ENCODE measurements at places on chromosomes 2 and 18.
A peak's percentile ranks its signal among the peaks of the same experiment; 100 is the strongest.

GRCh38 chr2:102253753-102254150, 57.6 kb upstream of the IL1RL1 start:
- H3K27me3 ChIP-seq: peaks cover 11% of the 10 kb centered on the region
- peaks cover 70% of the 10 kb centered on the region for H3K4me1 ChIP-seq
- DNase-seq: no peak
- no peak overlapping the region for H3K4me3 ChIP-seq
- H3K27ac ChIP-seq: peak overlapping the region; percentile 0

- DNase-seq: no peak
These were observed 243.1 kb downstream of the ADCYAP1 start for GRCh38 chr18:1147730-1148129.

GRCh38 chr2:123144082-123144481, 881.0 kb upstream of the CNTNAP5 start:
- H3K27me3 ChIP-seq: no peaks in the 10 kb centered on the region

GRCh38 chr18:65608471-65608870, 142.3 kb upstream of the CDH7 start:
- no peak overlapping the region for H3K4me3 ChIP-seq
- no peaks in the 10 kb centered on the region for H3K36me3 ChIP-seq
- H3K4me1 ChIP-seq: no peaks in the 10 kb centered on the region
- H3K27me3 ChIP-seq: no peaks in the 10 kb centered on the region

- no peak overlapping the region for H3K4me3 ChIP-seq
- no peaks in the 10 kb centered on the region for H3K36me3 ChIP-seq
- H3K27ac ChIP-seq: no peak overlapping the region
- H3K27me3 ChIP-seq: no peaks in the 10 kb centered on the region
- no peaks in the 10 kb centered on the region for H3K4me1 ChIP-seq
These were observed 115.6 kb downstream of the SCN3A start for GRCh38 chr2:165087933-165088901.

GRCh38 chr2:114812261-114812660, 369.8 kb downstream of the DPP10 start:
- H3K27me3 ChIP-seq: no peaks in the 10 kb centered on the region
- no peak overlapping the region for H3K4me3 ChIP-seq
- DNase-seq: no peak

GRCh38 chr2:80378-80777, 34.1 kb upstream of the FAM110C start:
- H3K27ac ChIP-seq: no peak overlapping the region
- no peaks in the 10 kb centered on the region for H3K4me1 ChIP-seq
- H3K4me3 ChIP-seq: no peak overlapping the region
- no peak for DNase-seq
- peaks cover 13% of the 10 kb centered on the region for H3K27me3 ChIP-seq

- no peaks in the 10 kb centered on the region for H3K4me1 ChIP-seq
- DNase-seq: no peak
These were observed 269.6 kb downstream of the ERBB4 start for GRCh38 chr2:212269005-212269404.

DNA sequence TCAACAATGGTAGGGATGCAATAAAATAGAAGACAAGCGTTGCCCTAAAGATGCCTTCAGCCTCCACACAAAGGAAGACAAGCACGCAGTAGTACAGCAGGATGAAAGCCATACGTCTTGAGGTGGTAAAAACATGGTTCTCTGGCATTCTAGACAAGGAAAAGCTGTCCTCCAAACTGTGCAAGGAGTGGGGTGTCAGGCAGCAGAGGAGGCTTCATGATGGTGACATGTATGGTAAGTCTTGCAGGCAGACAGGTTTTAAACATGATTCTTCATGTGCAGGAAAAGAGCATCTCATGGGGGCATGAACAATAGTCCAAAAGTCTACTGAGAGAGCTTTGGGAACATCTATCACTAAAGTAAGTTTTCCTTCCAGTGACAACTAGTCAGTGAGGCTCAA, 241.8 kb downstream of the STK39 start:
- H3K4me1 ChIP-seq: peaks cover 15% of the 10 kb centered on the region
- no peaks in the 10 kb centered on the region for H3K27me3 ChIP-seq
- H3K36me3 ChIP-seq: peaks cover 32% of the 10 kb centered on the region
- H3K4me3 ChIP-seq: no peak overlapping the region
- DNase-seq: no peak
- no peak overlapping the region for H3K27ac ChIP-seq

GRCh38 chr2:201680743-201681142, 17.7 kb downstream of the MPP4 start:
- no peaks in the 10 kb centered on the region for H3K36me3 ChIP-seq
- no peak overlapping the region for H3K27ac ChIP-seq
- DNase-seq: peak; percentile 34
- H3K27me3 ChIP-seq: peaks cover 22% of the 10 kb centered on the region
- no peaks in the 10 kb centered on the region for H3K4me1 ChIP-seq
- no peak overlapping the region for H3K4me3 ChIP-seq

- no peak for DNase-seq
- peaks cover 9% of the 10 kb centered on the region for H3K36me3 ChIP-seq
- H3K27me3 ChIP-seq: no peaks in the 10 kb centered on the region
- H3K27ac ChIP-seq: no peak overlapping the region
- H3K4me1 ChIP-seq: no peaks in the 10 kb centered on the region
These were observed 77.3 kb downstream of the CLIP4 start for GRCh38 chr2:29192526-29192925.

DNA sequence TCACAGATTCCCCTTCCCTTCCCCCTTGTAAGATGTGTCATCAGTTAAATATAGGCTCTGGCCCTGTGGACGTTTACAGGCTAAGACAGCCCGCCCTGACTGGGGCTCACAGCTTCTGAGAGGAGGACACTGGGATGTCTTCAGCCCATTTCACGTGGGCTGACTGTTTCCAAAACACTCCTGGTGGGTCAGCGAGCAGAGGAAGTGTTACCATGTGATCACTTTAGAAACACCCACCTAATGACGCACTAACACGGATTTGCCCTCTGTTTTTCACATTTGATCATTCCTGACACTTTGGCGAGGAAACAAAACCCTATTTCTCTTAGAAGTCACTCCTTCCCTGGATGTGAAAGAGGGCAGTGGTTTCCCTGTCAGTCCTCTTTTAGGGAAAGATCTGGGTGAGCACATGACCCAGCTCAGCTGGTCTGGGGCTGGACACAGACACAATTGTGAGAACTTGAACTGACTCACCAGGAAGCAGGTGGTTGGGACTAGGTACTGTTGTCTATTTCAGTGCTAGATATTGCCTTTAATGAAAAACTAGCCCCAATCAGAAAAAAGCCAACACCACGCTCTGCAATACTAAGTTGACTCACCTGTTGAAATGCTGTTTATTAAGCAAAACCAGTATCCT, 38.8 kb downstream of the BMP10 start:
- peaks cover 84% of the 10 kb centered on the region for H3K4me1 ChIP-seq
- peak; percentile 42 for DNase-seq
- H3K36me3 ChIP-seq: peaks cover 19% of the 10 kb centered on the region
- peak overlapping the region; percentile 8 for H3K4me3 ChIP-seq
- peak overlapping the region; percentile 85 for H3K27ac ChIP-seq

DNA sequence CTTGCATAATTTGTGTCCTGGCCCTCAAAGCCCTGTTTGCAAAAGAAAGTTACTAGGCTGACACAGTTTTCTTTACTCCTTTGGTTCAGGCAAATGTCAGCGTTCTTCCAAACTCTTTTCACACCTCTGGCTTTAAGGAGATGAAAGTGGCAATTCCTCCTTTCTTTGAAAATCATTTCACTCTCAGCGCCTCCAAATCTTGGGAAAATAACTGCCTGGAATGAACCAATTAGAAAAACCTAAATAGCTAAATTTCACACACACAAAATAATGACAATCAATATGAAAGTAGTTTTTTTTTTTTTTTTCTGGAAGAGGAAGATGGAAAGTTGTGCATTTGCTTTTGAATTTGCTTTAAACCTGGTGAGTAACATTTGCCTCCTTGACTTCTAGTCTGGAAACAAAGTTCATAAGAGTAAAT, 1.7 kb downstream of the MEIS1 start:
- H3K27ac ChIP-seq: no peak overlapping the region
- peaks cover 28% of the 10 kb centered on the region for H3K4me1 ChIP-seq
- no peak overlapping the region for H3K4me3 ChIP-seq
- H3K27me3 ChIP-seq: peaks cover 95% of the 10 kb centered on the region
- no peak for DNase-seq

GRCh38 chr2:201574766-201575165, 68.5 kb downstream of the TMEM237 start:
- peaks cover 3% of the 10 kb centered on the region for H3K36me3 ChIP-seq
- H3K27ac ChIP-seq: no peak overlapping the region
- H3K27me3 ChIP-seq: peaks cover 9% of the 10 kb centered on the region
- DNase-seq: no peak

DNA sequence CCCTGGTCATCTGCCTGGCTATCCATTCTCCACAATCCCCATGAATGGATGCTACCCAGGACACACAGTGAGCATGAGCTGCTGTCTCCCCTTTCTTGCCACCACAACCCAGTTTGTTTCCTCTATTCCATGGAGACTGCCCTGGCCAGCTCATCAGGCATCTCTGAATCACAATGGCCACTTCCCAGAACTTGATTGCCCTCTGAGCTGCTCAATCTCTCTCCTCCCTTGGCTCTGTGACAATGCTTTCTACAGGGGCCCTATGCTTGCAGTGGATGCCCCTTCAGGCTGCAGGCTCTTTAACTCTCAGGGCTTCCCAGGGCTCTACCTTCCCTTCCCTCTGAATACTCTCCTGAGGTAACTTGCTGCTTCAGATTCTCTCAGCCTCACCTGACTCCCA, 14.4 kb upstream of the SLC4A5 start:
- peaks cover 29% of the 10 kb centered on the region for H3K36me3 ChIP-seq
- H3K27ac ChIP-seq: no peak overlapping the region
- H3K4me1 ChIP-seq: no peaks in the 10 kb centered on the region
- no peak for DNase-seq
- no peaks in the 10 kb centered on the region for H3K27me3 ChIP-seq

DNA sequence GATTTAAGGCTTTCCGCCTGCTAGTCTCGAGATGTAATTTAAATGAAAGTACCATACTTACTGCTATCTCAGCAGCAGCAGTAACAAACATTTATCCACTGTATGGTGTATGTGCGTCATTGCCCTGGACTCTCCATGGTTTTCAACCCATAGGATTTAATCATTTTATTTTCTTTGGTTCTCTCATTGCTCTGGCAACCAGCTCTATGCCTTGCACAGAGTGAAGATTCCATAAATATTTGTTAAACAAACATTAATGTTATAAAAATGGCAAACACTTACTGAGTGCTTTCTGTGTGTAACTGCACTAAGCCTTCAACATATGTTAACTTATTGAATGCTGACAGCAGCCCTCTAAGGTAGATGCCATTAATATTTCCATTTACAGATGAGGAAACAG, 1.3 kb upstream of the LMAN1 start:
- DNase-seq: no peak
- peak overlapping the region; percentile 84 for H3K4me3 ChIP-seq
- peaks cover 7% of the 10 kb centered on the region for H3K36me3 ChIP-seq
- no peak overlapping the region for H3K27ac ChIP-seq

DNA sequence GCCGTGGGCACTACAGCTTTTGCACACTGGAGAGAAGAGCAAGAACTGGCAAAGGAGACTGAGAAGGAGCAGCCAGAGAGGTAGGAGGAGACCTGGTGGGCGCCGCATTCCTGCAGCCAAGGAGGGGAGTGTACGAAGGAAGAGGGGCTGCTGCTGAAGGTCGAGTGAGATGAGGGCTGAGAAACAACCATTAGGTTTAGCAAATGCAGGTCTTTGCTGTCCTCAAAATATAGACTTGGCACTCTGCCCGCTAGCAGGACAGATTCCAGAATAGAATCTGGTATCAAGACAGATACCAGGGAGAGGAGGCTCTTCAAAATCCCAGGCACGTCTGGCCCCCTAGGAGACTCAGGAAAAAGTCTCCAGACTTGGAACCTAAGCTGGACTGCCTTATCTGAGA, 83.0 kb downstream of the TGOLN2 start:
- peaks cover 12% of the 10 kb centered on the region for H3K4me1 ChIP-seq
- no peak for DNase-seq
- H3K36me3 ChIP-seq: no peaks in the 10 kb centered on the region
- peaks cover 45% of the 10 kb centered on the region for H3K27me3 ChIP-seq
- H3K27ac ChIP-seq: no peak overlapping the region

DNA sequence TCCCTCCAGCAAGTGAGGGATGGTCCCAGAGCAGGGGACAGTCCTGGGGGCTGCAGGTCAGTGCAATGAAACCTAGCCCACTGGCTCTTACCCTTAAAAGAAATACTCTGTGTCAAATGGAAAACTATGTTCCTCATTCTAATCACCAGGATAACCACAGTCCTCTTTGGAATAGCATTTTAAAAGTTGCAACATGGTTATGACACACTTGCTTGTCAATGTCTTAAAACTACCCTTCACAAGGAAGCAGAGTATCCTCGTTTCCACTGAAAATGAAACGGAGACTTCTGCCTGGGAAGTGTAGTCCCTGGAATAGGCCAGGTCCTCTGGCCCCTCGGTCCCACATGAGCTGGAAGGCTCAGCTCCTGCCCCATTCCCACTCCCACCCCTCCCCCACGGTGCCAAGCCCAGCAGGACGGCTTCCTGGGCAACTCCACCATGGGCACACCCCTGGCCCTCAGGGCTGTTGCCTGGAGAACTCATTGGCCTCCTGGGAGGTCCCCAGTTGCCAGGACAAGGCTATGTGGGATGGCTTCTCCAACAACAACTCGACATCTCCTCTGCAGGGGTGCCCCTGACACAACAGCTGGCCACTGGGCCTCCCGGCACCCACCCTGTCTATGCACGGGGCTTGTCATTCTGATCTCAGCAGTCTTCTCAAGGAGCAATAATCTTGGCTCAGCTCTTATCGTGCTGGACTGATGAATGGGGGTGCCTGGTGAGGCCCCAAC, 38.3 kb upstream of the ST3GAL5 start:
- H3K4me1 ChIP-seq: peaks cover 29% of the 10 kb centered on the region
- H3K27me3 ChIP-seq: peaks cover 22% of the 10 kb centered on the region
- no peak for DNase-seq
- H3K36me3 ChIP-seq: peaks cover 2% of the 10 kb centered on the region
- no peak overlapping the region for H3K4me3 ChIP-seq

GRCh38 chr2:196195302-196195701, 23.9 kb upstream of the STK17B start:
- no peaks in the 10 kb centered on the region for H3K27me3 ChIP-seq
- H3K27ac ChIP-seq: no peak overlapping the region
- DNase-seq: no peak
- peaks cover 14% of the 10 kb centered on the region for H3K36me3 ChIP-seq
- H3K4me3 ChIP-seq: no peak overlapping the region

GRCh38 chr2:31011587-31011986, 126.7 kb downstream of the GALNT14 start:
- H3K4me3 ChIP-seq: no peak overlapping the region
- no peaks in the 10 kb centered on the region for H3K4me1 ChIP-seq
- H3K36me3 ChIP-seq: no peaks in the 10 kb centered on the region
- H3K27ac ChIP-seq: no peak overlapping the region
- no peak for DNase-seq

- no peaks in the 10 kb centered on the region for H3K27me3 ChIP-seq
- no peak overlapping the region for H3K27ac ChIP-seq
- DNase-seq: no peak
- H3K36me3 ChIP-seq: peaks cover 2% of the 10 kb centered on the region
- peaks cover 5% of the 10 kb centered on the region for H3K4me1 ChIP-seq
These were observed 166.5 kb upstream of the ALPP start for GRCh38 chr2:232211743-232212686.

DNA sequence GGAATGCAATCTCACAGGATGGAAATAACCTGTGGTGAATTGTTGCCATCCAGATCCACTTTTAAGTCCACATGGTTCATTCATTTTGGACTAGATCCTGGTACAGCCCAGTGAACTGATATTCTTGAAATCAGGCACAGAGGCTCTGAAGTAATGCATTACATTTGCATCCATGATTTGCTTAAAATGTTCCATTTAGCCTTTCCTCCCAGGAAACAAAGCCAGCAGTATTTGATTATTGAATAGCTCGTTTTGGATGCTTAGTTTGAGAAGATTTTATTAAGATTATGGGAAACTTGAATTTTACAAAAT, 995.8 kb upstream of the CDH2 start:
- no peak overlapping the region for H3K27ac ChIP-seq
- no peaks in the 10 kb centered on the region for H3K4me1 ChIP-seq
- no peak for DNase-seq
- no peaks in the 10 kb centered on the region for H3K27me3 ChIP-seq
